ENCODE measurements at places on chromosomes 13 and 19.

- DNase-seq = no peak
Measured at GRCh38 chr13:79581870-79582315, 100.9 kb downstream of the NDFIP2 start.

- DNase-seq = no peak
Measured at GRCh38 chr13:31018511-31018910, 86.1 kb downstream of the TEX26 start.

DNA sequence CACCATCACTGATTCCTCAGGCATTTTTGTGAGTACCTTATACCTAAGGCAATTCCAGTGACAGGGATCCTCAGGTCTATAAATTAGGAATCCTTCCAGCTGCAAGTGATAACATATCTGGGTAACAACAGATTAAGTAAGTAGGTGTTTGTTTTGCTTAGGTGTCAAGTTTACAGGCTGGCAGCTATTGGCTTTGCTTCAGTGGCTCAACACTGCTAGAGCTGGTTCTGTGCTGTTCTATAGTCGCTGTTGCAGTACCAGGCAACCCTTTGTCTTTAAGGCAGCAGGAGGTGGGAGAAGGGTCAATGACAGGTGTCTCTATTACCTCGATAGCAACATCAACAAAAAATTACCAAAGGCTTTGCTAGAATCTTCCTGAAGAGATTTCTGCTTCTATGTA, 27.0 kb downstream of the SLC10A2 start:
- no peak for DNase-seq

DNA sequence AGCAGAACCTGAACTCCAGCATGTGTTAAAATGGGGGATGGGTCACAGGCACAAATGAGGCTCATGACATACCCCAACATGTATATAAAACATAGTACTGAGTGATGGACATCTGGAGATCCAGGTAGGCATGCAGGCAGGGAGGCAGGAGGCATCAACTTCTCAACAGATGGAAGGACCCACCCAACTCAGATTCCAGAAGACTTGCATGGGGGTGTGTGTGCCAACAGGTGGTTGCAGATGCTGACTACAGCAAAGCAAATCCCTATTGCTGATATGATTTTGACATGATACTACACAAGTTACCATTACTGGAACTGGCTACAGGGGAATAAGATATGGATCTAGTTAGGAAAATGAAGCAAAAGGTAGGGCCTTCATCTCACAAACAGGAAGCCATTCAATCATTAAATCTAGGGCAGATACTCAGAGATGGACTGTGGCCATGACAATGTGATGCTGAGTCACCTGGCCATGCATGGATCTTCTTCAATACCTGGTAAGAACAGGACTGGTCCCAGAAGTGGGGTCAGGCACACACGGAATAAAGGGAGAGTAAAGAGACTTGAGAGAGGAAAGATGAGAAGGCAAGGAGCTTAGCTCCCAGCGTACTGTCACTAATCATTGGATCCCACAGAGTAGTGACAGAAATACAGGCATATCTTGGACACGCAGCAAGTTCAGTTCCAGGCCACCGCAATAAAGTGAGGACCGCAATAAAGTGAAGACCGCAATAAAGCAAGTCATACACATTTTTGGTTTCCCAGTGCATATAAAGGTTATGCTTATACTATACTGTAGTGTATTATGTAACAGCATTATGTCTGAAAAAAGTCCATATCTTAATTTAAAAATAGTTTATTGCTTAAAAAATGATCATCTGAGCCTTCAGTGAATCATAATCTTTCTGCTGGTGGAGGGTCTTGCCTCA, 91.3 kb downstream of the USP12 start:
- DNase-seq = no peak

DNA sequence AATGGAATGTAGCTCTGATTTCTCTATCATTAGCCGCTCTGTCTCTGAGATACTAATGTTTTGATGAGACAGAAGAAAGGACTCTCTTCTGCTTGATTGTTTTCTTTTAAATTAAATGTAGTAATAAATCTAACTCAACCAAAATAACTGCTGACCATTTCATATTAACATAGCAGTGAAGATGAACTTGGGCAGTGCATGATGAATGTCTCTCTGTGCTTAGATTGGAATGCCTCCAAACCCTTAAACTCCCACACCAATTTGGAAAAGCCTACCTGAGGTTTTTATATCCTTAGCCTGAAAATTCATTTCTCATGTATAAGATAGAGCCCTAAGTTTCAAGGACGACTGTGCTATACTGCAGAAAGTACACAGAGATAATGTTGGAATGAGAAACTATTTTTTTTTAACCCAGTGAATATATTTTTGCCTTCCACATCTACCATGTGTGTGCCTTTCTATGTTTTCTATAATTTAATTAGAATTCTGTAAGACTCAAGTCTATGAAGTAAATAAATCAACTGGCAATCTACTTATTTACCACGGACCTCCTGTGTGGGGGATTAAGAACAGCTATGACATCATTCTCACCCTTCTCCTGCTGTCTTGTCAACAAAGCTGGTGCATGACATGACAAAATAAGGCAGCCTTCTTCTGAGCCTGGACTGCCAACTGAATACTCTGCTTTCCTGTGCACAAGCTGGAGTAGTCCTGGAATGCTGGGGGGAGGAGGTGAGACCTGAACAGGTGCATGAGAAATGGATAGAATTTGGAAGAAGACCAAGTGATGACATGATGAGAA, 155.5 kb downstream of the FGF9 start:
- no peak for DNase-seq

DNA sequence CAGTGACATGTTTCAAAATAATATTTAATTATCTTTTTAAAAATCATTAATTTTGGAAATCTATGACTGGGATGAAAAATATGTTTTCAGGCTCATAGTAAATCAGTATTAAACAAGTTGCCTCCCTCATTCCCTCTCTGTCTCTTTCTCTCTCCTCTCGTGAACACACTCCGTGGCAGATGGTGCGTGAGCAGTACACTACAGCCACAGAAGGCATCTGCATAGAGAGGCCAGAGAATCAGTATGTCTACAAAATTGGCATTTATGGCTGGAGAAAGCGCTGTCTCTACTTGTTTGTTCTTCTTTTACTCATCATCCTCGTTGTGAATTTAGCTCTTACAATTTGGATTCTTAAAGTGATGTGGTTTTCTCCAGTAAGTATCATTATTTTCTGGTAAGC, 22.7 kb downstream of the SGCG start:
- DNase-seq = no peak

Measured in Panc1 (cell line).